ENCODE measurements at places on chromosomes 11 and 22. TPM values are rescaled to one million over a fixed set of nuclear protein-coding genes. Genes with fewer than 3 reads are reported as not detected.

Gene USP2
- 2.3 TPM for polyA plus RNA-seq

Gene FAM180B
- polyA plus RNA-seq, result 0.38 TPM

Gene GPR83
- not detected for polyA plus RNA-seq

Gene CARD16
- 16.1 TPM for polyA plus RNA-seq

Gene C11orf97
- polyA plus RNA-seq, result not detected

Gene MRGPRE
- polyA plus RNA-seq, result not detected

Gene DEFB131B
- not detected for polyA plus RNA-seq

Gene EFCAB6
- polyA plus RNA-seq, result 0.88 TPM

Gene CEND1
- polyA plus RNA-seq, result 0.10 TPM

Gene SLC37A2
- polyA plus RNA-seq, result 6.8 TPM
